ENCODE measurements at places on chromosomes 16 and 17.

GRCh38 chr17:56985371-56986162, 7.6 kb downstream of the SCPEP1 start:
- no peak for DNase-seq

- DNase-seq = no peak
These were observed 10.5 kb upstream of the SALL1 start for GRCh38 chr16:51161440-51162195.

GRCh38 chr17:60231691-60232090, 81.9 kb downstream of the CA4 start:
- no peak for DNase-seq

- no peak for DNase-seq
These were observed 481.4 kb downstream of the XYLT1 start for GRCh38 chr16:16989368-16989767.

DNA sequence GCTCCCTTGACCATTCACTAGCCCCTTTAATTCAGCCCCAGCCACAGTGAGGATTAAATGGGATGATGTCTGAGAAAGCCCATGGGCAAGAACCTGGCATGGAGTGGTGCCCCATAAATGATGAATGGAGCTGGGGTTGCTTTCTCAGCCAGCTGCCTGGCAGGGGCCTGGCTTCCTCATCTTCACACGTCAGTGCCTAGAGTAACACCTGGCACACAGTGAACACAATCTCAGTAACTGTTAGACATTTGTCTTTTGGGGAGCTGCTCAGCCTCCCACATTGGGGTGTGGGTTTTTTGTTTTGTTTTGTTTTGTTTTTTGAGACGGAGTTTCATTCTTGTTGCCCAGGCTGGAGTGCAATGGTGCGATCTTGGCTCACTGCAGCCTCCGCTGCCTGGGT, 47.5 kb upstream of the MEOX1 start:
- no peak for DNase-seq
